ENCODE measurements at places on chromosomes 16 and 17.

GRCh38 chr17:58263773-58264172, 17.0 kb downstream of the MPO start:
- DNase-seq = no peak

DNA sequence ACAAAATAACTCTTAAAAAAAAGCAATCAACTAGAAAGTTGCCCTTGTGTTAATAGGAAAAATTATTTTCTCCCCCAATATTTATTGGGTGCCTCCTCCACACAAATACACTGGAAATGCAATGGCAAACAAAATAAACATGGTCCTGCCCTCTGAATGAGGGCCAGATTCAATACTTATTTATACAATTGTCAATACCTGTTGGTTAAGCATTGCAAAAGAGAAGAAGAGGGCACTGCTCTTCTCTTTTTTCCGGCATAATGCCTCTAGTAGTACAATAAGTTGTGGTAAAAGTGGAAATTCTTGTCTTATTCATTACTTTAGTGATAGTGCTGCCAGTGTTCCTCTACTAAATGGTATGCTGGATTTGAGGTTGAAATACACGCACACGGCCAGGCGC, 22.5 kb upstream of the ALDH3A2 start:
- DNase-seq = no peak

- DNase-seq = no peak
Measured at GRCh38 chr17:81517339-81518112, 4.9 kb upstream of the ACTG1 start.

GRCh38 chr16:78106686-78107085, 7.2 kb downstream of the WWOX start:
- no peak for DNase-seq

DNA sequence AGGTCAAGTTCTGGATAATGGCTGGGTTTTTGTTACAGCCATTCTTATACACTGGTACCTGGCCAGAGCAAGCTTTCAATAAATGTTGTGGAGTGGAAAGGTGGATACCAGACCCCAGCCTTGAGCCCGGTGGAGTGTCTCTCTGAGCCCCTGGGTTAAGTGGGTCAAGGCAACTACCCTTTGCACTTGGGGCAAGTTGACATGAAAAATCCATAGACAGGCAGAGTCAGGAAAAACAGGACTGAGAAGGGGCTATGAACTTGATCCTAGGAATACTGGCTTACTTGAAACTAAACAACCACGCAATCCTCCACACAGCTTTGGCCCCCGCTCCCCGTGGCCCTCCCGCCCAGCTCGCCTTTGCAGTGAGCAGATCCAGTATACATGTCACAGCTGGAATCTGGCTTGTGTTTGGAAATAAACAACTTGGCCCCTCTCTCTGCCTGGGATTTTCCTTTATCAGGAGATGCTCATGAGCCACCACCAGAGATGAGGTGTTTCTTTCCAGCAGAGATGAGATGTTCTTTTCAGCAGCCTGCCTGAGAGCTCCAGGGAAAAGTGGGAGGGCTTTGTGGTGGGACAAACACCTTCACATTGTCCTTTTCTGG, 65.9 kb downstream of the KSR1 start:
- no peak for DNase-seq

DNA sequence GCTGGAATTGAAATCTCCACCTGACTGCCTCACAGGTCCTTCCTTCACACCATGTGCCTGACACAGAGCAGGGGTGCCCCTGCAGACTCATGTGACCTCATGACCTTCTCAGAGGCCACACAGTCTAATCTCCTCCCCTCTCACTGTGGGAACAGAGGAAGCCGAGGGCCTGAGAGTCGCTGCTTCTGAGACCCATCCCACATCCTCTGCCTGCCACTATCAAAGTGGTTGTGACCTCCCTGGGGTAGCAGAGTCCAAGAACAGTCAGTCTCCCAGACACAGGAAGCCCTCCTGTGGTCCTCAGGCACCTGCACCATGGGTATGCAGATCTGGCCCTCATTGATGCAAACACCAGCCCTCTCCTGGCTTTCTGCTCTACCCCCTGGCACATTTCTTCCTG, 78.5 kb downstream of the RAB11FIP4 start:
- DNase-seq = no peak

GRCh38 chr16:1080801-1081733, 8.5 kb downstream of the SSTR5 start:
- DNase-seq = no peak

GRCh38 chr17:76271669-76272540, 6.8 kb downstream of the UBALD2 start:
- DNase-seq = peak; percentile 42

- no peak for DNase-seq
Measured at GRCh38 chr16:19872935-19873334, 11.7 kb downstream of the GPRC5B start.

DNA sequence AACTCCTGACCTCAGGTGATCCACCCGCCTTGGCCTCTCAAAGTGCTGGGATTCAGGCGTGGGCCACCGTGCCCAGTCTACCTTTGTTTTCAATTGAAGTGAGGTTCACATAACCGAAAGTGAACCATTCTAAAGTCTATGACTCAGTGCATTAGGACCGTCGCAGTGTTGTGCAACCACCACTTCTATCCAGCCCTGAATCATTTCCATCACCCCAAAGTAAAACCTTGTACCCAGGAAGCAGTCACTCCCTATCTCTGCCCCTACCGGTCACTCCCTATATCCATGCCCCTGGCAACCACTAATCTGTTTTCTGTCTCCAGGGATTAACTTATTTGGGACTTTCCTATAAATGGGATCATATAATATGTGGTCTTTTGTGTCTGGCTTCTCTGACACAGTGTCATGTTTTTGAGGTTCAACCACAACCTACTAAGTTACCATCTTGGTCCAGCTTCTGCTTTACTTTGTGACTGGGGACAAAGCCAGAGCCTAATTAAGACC, 28.3 kb upstream of the CDC42EP4 start:
- no peak for DNase-seq

DNA sequence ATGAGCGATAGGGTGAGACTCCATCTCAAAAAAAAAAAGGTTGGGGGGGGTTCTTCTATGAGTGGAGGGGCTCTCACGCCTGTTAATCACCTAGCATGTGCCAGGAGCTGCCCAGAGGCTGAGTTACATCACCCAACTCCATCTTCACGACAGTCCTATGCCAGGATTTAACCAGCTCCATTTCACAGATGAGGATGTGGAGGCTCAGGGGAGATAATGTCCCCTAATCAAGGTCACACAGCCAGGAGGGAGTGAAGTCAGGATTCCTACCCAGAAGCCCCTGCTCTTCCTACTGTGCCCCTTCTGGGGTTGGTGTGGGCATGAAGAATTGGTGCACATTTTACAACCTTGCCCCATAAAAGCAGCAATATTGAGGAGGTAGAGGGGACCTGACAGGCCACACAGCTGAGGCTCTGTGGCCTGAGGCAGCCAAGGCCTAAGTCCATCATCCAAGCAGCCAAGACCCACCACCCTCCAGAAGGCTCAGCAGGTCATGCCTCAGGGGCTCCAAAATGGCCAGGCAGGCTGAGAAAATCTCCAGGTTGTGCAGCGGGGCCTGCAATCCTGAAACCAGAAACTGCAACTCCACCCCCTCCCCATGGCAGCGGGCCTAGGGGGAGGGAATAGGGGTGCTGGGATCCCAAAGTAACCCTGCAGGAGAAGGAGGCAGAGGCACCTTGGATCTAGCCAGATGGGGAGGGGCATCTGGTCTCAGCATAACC, 6.9 kb downstream of the PPY start:
- no peak for DNase-seq

DNA sequence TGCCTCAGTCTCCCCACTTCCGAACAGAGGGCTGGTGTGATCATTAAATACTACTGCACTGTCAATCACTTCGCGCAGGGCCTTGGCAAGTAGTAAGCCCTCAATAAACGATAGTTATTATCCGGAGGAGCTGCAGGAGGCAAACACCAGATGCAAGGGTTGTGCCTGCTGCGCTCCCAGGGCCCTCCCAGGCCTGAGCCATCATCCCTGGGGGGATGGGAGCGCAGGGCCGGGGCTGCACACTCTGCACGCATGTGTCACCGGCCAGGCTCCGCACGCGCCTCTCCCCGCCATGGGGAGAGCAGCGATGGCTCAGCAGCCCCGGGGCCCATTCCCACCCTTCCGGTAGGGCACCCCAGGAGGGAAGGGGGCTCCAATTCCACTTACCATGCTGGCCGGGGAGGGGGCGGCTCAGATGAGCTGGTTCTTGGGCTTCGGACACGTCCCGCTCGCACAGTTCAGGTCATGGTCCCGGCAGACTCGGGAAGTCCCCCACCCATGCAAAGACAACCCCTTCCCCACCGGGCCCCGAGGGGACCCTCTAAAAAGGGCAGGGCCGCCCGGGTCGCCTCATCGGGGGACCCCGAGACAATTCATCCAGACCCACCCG, 681 bp downstream of the XPO6 start:
- peak; percentile 54 for DNase-seq

DNA sequence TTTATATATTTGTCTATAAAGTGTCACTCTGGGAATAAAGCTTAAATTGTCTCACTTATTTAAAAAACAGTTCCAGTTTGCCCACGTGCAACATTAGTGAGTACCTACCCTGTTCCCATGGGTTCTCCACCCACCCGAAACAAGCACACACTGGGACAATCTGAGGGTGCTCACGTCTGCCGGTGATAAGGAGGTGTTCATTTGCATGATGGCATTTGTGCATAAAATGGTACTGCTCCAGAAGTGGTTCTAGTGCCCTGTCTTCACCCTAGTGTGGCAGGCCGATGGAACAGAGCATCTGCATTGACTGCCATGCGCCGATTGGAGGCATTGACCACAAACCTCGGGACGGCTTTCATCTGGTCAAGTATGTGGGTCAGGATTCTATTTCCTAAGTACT, 35.6 kb upstream of the ENDOV start:
- no peak for DNase-seq

GRCh38 chr17:78026381-78026780, 67.9 kb downstream of the TNRC6C start:
- no peak for DNase-seq

GRCh38 chr17:42303694-42304093, 15.4 kb downstream of the STAT5A start:
- no peak for DNase-seq

- no peak for DNase-seq
Measured at GRCh38 chr17:73613271-73614233, 30.7 kb downstream of the SDK2 start.

DNA sequence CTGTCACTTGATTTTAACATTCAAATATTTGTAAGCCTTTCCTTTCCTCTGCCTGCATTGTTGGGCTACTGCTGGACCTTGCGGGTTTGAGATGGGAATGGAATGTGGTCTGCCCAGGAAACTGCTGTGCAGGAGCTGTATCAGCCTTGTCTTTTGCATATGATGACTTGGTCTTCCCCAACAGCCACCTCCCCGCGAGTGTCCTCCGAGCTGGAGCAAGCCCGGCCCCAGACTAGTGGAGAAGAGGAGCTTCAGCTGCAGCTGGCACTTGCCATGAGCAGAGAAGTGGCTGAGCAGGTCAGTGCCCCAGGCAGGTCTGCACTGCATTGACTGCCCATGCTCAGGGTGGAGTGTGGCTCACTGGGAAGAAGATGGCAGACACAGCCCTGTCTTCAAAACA, 52.8 kb downstream of the B9D1 start:
- no peak for DNase-seq

- no peak for DNase-seq
Measured at GRCh38 chr17:44979426-44979995, 11.4 kb upstream of the C1QL1 start.

DNA sequence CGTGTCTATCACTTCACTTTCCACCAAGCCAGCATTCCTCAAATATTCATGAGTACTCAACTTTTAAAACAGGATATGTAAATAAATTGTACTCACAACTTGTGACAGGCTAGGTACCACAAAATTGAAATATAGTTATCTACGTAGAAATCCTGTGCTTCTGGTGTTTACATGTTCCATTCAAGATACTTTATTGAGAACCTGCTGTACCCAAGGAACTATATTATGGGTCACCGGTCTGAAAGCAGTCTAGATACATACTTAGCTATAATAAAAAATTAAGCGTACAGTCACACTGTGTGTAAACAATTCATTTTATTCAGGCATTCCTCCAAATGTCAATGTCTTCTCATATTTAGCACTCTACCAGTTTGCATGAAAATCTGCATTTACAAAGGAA, 482.2 kb upstream of the SOX9 start:
- DNase-seq = no peak
